ENCODE measurements at places on chromosomes 1 and 21. TPM values are rescaled to one million over a fixed set of nuclear protein-coding genes. Genes with fewer than 3 reads are reported as not detected.

The SLC25A34 gene
- 3.9 TPM for polyA plus RNA-seq

DNA sequence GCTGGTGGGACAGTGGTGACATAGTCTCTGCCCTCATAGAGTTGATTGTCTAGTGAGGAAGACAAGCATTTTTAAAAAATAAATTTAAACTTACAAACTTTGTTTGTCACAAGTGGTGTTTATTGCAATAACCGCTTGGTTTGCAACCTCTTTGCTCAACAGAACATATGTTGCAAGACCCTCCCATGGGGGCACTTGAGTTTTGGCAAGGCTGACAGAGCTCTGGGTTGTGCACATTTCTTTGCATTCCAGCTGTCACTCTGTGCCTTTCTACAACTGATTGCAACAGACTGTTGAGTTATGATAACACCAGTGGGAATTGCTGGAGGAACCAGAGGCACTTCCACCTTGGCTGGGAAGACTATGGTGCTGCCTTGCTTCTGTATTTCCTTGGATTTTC is 58.4 kb downstream of the LAMC2 start:
- DNase-seq = no peak

- no peak for DNase-seq
Observed at GRCh38 chr1:8356256-8357209, 38.6 kb downstream of the SLC45A1 start.

DNA sequence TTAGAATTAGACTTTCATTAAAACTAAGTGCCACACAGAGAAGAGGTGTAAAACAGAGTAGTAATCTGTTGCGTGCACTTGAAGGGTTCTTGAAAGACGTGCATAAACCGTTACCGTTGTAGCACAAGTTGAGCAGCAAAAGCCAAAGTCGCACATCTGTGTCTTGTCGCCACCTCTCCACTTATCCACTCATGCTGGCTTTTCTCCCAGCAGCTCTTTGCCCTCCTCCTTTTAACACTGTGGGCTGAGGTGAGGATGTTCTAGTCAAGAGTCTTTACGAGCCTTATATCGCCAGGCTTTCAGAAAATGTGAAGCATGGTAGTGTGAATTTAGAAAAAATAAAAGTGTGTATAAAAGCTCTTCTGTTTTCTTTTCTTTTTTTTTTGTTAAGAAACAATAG is 48.0 kb downstream of the NR5A2 start:
- DNase-seq = no peak

DNA sequence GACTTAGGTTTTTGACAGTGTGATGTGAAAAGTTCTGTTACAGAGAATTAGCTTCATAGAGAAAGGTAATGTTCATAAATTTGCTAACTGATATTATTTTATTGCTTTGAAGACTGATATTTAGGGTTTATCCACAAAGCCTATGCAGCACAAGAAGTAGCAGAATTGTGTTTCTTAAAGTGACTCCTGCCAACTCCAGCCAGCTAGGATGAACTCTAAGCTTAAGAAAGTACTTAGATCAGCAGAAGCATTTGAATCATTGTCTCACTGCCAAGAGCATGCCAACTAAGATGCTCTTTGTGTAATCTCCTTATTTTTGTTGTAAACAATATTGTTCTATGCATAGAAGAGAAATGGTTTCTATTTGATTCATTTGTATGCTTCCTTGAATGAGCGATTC is 589.4 kb upstream of the ADGRL4 start:
- no peak for DNase-seq

DNA sequence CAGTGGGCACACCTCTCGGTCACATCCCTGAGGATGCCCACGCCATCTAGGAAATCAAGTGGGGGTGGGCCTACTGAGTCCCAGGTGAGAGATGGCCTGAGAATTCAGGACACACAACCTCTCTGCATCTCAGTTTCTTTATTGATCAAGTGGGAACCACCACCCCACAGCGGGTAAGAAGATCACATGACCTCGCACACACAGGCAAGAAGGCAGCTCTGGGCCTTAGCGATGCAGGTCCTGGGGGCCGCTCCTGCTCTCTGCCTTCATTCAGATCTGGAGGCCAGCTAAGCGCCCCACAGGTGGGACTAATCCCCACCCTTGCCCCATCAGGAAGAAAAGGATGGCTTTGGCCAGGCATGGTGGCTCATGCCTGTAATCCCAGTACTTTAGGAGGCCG is 63.2 kb downstream of the PGBD5 start:
- no peak for DNase-seq

- no peak for DNase-seq
Observed at GRCh38 chr1:46594063-46594462, 10.0 kb downstream of the MKNK1 start.

GRCh38 chr21:15706696-15707095 is 23.1 kb upstream of the USP25 start:
- no peak for DNase-seq

DNA sequence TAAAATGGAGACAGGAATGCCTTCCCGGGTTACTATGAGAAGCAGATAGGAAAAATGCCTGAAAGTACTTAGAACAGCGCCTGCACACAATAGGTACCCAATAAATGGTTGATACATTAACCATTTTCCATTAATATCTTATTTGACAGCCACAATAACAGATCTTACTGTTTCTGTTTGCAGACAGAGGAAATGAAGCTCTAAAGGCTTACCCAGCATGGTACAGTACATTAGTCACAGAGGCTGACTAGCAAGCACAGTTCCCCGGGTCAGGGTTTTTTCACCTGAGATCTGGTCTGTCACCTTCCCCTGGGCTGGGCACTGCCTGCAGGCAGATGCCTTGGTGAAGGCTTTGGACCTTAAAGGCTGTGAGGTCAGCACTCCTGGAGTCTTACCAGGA is 2.9 kb downstream of the TRIM63 start:
- DNase-seq = no peak

All from left kidney (tissue), 8 donors.